Testis (tissue), 5 donors: ENCODE measurements at places on chromosomes 5 and 9. TPM values are rescaled to one million over a fixed set of nuclear protein-coding genes. Genes with fewer than 3 reads are reported as not detected.

The COL15A1 gene
- 55.5 TPM for total RNA-seq

GRCh38 chr5:80608731-80609130, 38.7 kb upstream of the ANKRD34B start:
- no peak for DNase-seq

- no peak for DNase-seq
Observed at GRCh38 chr5:6059137-6059800, 319.1 kb downstream of the MED10 start.

The MZB1 gene
- 0.94 TPM for total RNA-seq

The SOX30 gene
- 83.9 TPM for total RNA-seq
